ENCODE measurements at places on chromosomes 7 and 10.

DNA sequence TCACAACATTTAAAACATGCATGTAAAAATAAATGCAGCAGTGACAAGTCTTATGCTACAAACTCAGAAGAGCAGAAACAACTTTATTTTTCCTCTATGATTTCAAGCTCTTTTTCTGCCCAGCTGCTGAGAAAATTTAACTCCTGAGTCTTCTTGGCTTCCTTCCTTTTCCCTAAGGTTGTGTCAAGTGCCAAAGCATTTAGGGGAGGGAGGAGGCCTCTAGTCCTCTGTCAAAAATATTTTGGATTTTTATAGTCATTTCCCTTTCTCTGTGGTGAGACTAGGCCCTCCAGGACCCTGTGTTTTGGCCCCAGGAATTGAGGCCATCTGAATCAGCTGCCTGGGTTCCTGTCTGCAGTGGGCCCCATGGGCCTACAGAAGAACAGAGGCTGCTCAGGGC, 11.0 kb upstream of the PILRB start:
- DNase-seq = no peak

DNA sequence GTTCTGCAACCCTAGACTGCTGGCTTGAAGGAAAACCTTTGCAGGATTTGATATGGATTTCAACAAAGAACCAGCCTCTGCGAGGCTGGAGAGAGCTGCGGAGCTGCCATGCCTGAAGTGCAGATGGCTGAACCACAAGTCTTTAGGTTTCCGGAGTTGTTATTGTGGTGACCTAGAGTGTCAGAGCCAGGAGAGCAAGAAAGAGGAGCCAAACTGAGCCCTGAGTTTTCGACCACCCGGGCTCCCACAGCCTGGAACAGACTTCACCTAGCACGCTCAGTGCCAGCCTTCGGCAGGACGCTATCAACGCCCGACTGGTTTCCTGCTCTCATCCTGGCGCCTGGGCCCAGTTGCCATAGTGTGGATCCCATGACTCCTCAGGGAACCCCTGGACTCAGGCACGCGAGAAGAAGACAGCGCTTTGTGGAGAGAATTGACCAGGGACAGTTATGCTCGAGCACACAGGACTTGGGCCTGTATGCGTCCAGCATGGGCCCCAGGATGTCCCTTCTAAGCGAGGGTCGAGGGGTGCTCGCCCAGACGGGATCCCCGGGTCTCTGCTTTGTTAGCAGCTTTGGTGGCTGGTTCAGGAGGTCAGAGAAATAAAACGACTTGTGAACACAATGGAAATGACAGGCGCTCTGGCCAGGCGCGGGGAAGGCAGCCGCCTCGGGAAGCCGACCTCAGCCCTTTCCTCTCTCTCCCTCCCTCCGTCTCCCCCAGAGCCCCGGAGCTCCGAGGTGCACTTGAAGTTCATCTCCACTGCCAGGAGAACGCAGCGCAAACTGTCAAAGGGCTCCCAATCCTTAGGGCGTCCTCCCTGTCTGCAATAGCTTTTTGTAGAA, 1.8 kb upstream of the GAD2 start:
- no peak for DNase-seq

DNA sequence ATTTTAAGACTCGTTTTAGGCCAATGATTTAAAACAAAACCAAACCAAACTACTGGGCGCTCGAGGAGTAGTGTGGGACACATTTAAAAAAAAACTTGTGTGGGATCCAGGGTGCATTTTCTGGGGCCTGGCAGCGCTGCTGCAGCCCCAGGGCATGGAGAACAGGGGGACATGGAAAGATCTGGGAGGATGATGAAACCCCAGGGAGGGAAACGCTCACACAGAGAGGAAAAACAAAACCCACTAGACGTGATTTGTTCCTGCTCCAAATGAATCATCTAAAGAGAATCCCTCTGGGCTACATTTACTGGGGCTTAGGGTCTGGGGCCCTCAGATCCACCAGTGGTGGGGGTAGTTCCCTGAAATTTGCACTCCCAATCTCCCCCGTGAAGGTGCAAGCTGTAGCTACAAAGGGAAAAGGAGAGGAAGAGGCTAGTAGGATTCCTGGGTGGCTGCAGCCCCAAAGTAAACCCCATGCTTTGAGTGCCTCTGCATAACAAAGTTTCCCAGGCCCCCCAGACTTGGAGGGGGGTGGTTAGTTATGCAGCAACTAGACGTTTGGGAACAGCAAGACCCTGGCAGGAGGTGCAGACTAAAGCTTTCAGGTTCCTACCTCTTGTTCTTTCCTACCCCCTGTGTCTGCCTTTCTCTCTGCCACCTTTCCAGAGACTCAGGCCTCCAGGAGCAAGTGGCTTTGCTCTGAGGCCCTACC, 14.5 kb upstream of the HOXA13 start:
- DNase-seq = no peak

DNA sequence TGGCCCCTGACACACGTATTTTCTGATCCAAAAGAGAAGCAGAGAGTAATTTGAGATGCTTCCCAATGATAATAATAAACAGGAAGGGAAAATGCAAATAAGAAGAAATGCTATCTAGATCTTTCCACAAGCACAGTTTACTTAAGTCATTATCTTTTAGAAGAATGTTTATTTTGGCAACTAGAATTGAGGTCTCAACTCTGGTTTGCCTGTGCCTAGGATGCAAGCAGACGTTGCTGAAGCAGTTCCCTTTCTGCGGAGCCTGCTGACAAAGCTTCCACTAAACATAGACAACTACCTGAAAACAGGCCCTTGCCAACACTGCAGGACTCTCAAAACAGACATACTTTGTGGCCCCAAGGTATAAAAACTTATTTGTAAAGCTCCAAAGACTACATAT, 315.8 kb upstream of the POM121L12 start:
- no peak for DNase-seq

DNA sequence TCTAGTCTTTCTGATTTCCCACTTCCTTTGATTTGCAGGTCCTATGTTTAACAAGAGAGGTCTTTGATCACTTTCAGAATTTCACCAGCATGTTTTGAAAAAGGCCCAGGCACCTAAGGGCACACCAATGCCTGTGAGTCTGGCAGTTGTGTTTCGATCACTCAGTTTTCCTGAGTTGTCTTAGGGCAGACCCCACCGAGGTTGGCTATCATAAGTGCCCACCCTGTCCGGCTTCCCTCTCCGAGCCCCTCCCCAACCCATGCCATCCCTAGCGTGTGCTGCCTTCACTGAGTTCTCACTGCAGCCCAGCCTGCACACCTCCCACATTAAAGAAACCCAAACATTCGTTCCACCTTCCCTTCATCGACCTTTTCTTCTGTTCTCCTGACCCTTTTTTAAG, 257.9 kb downstream of the GRID1 start:
- DNase-seq = no peak

GRCh38 chr7:127726476-127726875, 74.5 kb downstream of the SND1 start:
- no peak for DNase-seq

GRCh38 chr10:129929343-129930292, 34.5 kb downstream of the EBF3 start:
- DNase-seq = no peak

GRCh38 chr10:18261063-18261610, 120.9 kb downstream of the CACNB2 start:
- DNase-seq = no peak

DNA sequence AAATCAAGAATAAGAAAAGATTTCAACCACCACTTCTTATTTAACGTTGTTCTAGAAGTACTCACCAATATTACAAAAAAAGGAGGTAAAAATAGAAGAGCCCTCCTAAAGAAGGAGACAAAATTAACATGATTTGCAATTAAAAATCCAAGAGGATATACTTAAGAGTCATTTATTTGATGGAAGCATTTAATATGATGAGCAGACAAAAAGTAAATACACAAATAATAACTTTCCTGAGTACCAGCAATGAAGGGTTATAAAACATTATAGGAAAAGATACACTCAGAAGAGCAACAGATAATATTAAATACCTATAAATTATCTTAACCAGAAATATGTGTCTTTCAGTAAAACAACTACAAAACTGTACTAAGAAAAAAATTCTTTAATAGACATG, 106.9 kb upstream of the STK17A start:
- DNase-seq = no peak

DNA sequence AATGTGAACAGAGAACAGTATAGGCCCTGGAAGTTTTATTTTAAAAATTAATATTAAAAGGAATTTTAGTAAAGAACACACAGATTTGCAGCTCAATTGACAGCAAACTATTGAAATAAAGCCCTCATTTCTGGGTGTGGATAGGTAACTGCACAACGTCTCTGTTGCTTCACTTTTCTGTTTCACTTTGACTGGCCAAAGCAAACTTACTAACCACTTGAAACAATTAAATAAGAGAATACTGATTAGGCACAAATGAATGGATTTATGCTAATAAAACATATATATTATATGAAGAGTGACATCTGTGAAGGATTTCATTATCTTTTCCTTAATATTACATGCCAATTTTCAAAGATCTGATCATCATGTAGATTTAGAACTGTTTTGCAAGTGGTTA, 11.9 kb downstream of the ZNF804B start:
- DNase-seq = no peak

GRCh38 chr10:133158756-133159610, 1.0 kb upstream of the KNDC1 start:
- DNase-seq = no peak

DNA sequence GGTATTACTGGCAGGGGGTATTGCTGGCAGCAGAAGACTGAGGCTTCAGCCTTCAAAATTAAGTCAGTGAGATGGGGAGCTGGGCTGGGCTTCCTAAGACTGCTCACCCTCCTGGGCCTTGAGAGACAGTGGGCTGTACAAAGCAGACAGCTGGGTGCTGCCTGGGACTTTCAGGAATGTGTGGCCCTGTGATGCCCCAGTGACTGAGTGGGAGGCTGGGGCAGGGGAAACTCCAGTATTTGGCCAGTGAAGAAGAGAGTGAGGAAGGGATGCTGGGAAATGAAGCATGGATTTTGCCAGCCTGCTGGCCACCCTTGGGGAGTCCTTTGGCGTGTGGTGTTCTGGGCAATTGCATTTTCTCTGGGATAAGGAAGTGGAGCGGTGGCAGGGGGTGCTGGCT, 442 bp downstream of the ANKRD2 start:
- no peak for DNase-seq

GRCh38 chr7:16773326-16773725, 19.8 kb downstream of the TSPAN13 start:
- no peak for DNase-seq

GRCh38 chr7:139708541-139708940, 69.3 kb downstream of the HIPK2 start:
- DNase-seq = no peak

- DNase-seq = no peak
These were observed 11.0 kb downstream of the GRID1 start for GRCh38 chr10:86355571-86356038.

- DNase-seq = no peak
These were observed 173.9 kb upstream of the ZMIZ1 start for GRCh38 chr10:78894841-78895195.

DNA sequence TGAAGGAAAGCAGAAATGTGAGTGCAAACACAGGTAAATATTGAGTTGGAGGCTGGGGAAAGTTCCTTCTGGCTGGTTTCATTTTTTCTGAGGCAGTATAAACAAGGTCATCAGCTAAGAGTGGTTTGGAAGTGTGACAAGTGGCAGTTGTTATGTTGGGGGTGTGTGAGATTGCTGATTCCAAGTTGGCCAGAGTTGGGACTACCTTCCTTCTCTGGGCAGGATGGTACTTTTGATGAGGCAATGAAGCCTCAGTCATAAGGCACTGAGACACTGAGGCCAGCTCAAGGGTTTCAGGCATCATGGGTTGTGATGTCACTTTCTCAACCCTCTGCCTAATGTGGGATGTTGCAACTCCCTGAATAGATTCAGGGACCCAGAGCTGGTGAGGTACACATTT, 8.2 kb upstream of the PTTG1IP2 start:
- DNase-seq = no peak

DNA sequence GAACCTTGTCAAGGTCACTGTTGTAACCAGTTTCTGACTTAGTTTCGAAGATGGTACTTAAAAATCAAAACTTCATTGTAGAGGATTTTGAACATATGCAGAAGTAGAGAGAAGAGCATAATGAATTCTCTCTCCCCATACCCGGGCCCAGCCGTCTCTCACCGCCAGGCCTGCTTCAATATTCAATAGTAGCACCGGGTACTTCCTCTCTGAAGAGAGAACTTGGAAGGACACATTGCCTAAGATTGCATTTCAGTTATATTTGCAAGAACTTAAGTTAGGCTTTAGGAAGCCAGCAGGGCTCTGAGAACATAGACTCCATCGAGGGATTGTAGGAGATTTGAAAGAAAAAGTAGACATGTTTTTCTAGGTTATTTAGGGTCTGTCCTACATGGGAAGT, 19.1 kb downstream of the LMTK2 start:
- DNase-seq = no peak

DNA sequence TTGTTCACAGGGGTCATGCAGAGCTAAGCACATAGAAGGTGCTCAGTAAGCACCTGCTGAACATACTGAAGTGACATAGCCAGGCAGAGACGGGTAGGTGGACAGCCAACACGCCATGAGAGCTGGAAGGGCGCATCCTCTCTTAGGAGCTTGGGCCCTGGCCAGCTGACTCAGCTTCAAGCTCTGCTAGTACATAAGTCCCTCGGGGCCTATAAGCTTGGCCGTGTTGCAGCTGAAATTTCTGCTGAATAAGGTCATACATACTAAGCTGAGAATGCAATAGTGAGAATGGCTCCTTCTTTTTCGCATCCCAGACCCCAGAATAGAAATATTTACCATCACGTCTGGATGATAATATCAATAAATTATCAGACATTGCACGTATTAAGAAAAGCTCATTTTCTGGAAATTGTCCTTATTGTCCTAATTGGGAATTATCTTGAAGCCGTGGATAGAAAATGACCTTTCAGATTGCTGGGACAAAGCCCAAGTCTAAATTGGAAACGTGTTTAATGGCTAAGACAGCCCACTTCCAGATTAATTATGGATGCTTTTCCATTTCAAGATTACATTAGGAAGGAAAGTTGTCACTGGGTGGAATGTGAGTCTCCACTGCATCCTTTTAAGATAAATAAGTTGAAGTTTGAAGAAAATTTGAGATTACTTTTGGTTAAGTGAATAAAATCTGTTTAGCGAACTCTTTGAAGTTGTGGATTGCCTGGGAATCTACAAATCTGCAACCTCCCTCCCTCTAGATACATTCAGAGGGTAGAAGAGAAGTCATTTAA, 287.1 kb upstream of the C7orf33 start:
- no peak for DNase-seq

GRCh38 chr10:49616421-49617101, 2.7 kb downstream of the CHAT start:
- DNase-seq = no peak

DNA sequence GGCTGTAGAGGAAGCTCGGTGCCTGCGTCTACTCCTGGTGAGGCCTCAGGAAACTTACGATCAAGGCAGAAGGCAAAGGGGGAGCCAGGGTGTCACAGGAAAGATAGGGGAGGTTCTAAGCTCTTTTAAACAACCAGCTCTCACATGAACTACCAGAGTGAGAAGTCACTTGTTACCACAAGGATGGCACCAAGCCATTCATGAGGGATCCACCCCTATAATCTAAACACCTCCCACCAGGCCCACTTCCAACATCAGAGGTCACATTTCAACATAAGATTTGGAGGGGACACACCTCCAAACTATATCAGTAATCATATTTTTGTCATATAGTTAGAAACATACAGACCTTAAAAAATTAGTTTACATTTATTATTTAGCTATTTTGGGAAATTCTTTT, 9.4 kb downstream of the NOC3L start:
- DNase-seq = no peak

Data from neuronal stem cell (in vitro differentiated cells).